Stimulated activated CD8-positive, alpha-beta memory T cell treated with anti-CD3 and anti-CD28 coated beads, Interleukin-7, amount 100 ng/mL, for 4 hours (primary cell): ENCODE measurements at places on chromosomes 6 and 20.

- DNase-seq = no peak
Observed at GRCh38 chr6:125919618-125920017, 37.0 kb upstream of the HINT3 start.

DNA sequence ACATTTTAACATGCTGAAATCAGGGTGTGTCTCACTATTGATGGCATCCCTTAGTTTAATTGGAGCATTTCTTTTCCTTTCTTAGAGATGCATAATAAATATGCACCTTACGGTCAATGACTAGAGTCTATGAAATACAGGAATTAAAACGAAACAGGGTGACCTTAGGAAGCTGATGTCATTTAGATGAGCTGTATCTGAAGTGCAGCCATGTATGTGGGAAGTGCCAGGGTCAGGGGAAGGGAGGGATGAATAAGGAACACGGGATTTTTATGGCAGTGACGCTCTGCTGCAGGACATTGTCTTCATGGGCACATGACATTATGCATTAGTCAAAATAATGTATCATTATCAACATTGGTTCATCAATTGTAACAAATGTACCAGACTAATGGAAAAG is 84.0 kb downstream of the AGPAT4 start:
- DNase-seq = no peak

- no peak for DNase-seq
Observed at GRCh38 chr20:45631184-45631583, at the start of gene WFDC9. Gene WFDC9, minus strand, starts transcription at chr20:45631284. Its CDS starts 21,103 bp downstream, at chr20:45610181.

- no peak for DNase-seq
Observed at GRCh38 chr6:7451326-7451725, 61.7 kb downstream of the RIOK1 start.

DNA sequence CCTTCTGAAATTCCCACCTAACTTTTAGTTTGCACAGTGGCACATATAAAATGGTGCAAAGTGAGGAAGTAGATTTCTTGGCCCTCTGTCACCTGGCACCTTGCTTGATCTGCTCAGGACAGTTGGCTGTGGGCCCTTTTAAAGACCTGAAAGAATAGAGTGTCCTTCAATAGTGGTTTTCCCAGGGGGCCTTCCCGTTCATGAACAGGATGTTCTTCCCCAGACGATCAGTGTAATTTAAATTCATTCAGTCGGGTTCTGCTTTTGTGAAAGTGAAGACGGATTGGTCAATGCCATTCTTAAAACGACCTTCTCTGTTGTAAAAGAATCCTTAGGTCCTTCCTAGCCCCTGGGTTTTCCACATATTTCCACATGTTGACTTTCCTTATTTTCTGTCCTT is 178.5 kb downstream of the SASH1 start:
- no peak for DNase-seq

- no peak for DNase-seq
Observed at GRCh38 chr6:5617179-5617578, 355.9 kb downstream of the FARS2 start.

DNA sequence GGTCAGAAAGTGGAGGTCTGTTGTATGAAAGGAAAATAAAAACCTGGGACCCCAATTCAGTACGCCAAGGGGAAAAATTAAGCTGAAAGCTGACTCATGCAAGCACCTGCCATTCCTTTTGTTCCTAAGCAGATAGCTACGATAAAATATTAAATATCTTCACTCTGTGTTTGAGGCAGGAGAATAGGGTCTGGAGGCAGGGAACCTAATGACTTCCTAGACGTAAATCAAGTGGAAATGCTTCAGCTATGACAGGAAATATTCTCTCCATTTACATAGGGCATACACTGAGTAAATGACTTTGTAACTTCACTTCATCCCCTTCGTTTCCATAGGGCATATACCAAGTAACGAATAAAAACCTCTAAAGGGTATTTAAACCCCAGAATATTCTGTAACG is 41.0 kb upstream of the IFNGR1 start:
- DNase-seq = no peak

DNA sequence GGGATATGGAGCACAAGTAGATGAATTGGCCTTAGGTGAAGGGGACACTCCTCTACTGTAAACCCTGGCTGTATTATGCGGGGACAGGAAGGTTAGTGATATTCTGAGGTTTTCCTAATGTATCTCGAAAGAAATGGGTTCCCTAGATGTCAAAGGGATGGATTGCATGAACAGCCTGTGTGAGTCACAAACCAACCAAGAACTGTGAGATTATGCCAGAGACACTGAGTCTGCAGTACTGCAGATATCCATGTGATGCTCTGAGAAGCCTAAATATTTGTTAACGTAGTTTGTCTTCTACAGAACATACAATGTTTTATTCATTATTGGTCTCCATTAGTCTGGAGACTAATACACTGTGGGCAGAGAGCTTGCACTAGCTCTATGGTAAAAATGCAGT is 182.2 kb downstream of the AKAP7 start:
- DNase-seq = no peak

GRCh38 chr6:126206504-126207246 is 133.2 kb upstream of the CENPW start:
- DNase-seq = no peak

DNA sequence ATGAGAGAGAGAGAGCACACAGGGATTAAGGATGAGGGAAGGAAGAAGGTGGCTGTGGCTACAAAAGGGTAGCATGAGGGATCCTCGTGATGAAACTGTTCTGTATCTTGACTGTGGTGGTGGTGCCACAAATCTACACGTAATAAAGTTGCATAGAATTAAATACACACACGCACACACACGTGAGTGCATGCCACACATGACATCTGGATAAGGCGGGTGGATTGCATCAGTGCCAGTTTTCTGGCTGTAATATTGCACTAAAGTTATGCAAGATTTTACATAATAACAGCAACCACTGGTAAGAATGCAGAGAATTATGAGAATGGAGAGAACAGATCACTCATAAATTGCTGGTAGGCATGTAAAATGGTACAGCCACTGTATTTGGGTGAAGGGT is 16.9 kb upstream of the STK35 start:
- DNase-seq = no peak

DNA sequence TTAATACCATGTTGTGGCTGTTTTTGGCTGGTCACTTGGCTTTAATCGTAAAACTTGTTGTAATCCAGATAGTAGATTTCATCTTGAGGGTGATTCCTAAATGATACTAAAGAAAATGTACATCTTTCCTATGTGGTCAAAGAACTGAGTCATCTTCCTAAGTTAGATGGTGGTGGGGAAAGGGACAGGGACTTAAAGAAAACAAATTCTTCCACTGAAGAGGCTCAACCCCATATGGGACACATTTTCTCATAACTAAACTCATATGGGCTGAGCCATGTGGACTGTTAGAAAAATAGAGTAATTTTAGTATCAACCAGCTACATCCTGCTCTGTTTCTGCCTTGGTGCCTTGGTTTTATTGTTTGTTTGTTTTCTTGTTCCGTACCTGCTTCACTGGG is 155.8 kb downstream of the TSHZ2 start:
- no peak for DNase-seq

- DNase-seq = no peak
Observed at GRCh38 chr20:57654363-57654997, 34.3 kb upstream of the ZBP1 start.

- no peak for DNase-seq
Observed at GRCh38 chr6:142356201-142356883, 54.5 kb downstream of the ADGRG6 start.

- DNase-seq = no peak
Observed at GRCh38 chr20:63525971-63526370, 5.4 kb downstream of the PPDPF start.

GRCh38 chr6:64694356-64694755 is 1012.7 kb downstream of the EYS start:
- DNase-seq = no peak

- DNase-seq = no peak
Observed at GRCh38 chr20:22582386-22582963, 1.9 kb downstream of the FOXA2 start.

GRCh38 chr6:114376611-114377175 is 33.9 kb upstream of the HS3ST5 start:
- no peak for DNase-seq

DNA sequence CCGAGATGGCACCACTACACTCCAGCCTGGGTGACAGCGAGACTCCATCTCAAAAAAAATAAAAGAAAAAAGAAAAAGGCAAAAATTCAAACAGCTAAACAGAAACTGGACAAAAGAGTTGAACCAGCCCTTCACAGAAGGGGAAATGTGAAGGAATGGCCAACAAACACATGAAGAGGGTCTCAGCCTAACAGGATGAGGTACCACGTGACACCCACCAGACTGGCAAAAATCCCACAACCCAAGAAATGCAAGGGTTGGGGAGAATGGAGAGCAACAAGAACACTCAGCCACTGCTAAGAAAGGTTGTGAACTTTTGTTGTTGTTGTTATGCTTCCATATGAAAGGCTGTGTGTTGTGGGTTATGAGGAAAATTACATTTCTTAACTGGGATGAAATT is 357.7 kb downstream of the PREX1 start:
- no peak for DNase-seq

DNA sequence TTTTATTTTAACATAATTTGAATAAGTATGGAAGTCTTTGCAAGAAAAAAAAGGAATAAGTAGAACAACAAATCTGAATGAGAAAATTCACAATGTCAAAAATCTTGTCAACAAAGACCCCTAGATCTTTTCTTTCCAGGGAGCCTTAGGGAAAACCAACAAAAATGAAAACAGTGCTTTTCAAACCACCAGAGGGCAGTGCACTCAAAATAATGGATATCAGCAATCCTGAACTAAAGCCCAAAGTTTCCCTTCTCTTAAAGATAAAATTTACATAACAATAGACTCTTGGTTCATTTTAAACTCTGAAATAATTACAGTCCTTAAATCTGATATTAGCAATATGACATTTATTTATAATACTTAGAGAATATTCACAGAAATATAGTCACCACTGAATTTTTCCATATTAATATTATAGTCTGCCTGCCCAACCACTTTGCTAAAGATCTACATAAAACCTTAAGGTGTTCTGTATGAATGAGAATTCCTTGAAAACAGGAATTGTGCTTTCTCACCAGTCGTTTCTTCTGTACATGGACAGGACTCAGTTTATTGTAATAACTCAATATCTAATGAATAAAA is 105.3 kb upstream of the BMP5 start:
- no peak for DNase-seq

DNA sequence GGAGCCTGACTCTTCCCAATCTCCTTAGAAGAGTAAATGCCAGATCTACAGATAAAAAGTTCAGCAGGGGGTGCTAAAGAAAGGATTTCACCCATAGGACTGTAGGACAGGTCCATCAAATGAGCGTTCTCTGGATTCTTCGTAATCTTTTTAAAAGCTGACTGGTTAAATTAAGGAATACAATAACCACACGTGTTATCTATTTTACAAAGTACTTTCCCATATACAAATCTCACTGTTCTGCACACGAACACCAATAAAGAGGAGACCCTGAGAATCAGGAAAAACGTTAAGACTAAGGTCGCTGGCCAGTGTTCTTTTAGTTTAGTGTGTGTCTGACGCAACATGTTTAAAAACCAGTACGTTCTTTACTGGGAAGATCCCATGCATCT is 542 bp downstream of the TUBE1 start:
- DNase-seq = no peak

DNA sequence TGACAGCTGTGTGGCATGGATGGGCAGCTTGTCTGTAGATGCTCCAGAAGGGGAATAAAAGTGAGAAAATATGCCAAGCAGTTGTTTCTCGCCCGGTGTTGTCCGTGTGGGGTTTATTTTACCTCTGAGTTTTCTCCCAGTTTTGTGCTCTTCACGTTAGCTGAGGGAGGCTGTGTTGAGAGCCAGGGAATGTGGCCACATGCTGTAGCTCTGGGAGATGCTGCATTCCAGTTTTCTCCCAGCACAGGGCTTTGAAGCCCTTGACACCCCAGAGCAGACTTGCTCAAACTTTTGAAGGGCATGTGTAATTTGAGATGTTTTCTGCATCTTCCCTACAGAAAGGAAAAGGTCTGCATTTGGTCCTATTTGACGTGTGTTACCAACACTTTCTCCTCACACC is 67.7 kb downstream of the RREB1 start:
- no peak for DNase-seq

GRCh38 chr6:170289180-170289931 is 1.5 kb downstream of the DLL1 start:
- no peak for DNase-seq

DNA sequence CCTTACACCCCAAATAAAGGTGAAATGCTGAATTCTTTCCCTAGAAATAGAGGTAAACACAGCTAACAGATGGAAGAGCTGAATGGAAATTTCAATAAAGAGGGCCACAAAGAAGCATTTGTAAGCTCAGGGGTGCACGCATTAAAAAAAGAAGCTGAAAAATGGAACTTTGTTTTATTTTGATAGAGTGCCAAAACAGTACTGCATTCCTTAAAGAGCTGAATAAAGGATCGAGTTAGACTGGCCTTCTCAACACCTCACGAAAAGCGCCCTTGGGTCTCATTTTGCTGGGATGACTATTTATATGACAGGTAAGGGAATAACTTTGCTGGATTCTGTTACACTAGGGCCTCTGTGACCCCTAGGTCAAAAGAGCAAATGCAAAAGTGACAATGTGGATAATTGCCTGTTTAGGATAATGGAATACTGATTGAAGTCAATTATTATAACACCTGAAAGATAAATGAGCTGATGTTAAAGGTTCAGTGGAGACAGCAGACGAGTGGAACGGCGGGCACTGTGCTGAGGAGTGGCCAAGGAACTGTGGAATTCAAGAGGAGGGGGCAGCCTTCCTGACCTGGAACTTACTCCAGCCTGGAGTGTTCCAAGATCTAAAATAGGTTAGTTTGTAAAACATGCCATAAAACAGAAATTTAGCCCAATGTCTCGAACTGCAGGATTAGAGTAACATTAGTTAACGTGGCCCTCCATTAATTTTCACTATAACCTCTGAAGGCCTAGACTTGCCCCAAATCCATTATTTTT is 168.4 kb downstream of the FOXC1 start:
- no peak for DNase-seq

GRCh38 chr20:33696448-33696847 is 10.3 kb upstream of the E2F1 start:
- no peak for DNase-seq

DNA sequence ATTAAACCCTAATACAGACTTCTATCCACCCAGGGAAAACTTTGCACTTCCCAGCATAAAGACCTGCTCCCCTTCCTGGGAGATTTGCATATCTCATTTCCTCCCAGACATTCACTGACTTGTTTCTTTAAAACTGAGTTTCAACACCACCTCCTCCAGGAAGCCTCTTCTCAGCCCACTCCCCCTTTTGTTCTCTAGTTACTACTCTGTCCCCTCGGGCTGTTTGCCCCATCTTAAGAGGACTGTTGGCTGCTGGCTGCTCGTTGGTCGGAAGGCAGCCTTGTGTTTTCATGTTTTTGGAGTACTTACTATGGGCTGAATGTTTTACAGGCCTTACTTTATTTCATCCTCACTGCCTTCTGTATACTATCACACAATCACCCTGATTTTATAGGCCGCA is 6.6 kb downstream of the ARHGAP40 start:
- DNase-seq = no peak

DNA sequence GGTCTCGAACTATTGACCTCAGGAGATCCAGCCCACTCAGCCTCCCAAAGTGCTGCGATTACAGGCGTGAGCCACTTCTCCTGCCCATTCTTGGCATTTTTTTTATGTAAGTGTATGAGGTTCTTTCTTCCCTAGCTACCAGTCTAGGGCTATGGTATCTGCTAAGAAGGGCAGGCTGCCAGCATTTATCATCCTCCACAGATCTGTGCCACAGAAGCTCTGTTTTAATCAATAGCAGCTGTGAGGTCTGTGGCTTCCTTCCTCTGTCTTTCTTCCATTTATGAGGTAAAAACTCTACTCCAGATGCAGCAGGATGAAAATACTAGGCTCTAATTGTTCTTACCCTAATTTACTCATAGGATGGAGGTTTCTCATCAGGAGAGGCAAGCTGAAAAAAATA is 1382.4 kb upstream of the ADGRB3 start:
- DNase-seq = no peak

- DNase-seq = no peak
Observed at GRCh38 chr6:44739181-44739580, 351.7 kb downstream of the CDC5L start.
